ENCODE measurements at places on chromosomes 12 and 14.

DNA sequence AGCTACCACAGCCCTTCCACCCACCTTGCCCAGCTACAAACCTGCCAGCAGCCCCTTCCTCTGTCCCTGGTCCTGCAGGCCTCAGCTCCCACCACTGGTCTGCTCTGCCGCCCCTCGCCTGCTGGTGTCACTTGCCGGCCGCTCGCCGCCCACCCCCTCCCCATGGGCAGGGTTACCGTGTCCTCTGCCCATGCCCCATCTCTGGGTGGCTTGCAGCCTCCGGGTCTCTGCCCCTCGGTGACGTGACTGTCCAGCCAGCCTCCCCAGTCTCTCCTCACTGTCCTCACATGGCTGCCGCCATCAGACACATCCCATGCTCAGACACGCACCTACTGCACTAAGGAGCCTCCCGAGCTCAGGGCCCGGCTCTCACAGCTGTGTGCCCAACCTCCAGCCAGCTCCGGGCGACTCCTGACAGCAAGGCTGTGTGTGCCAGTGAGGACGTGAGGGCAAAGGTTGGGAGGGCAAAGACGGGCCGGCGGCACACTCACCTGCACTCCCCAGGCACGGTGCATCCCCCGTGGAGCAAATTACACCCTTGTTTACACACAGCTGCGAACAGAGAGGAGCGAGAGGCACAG, 13.4 kb downstream of the JAG2 start:
- no peak for DNase-seq

GRCh38 chr12:79360286-79360685, 330.5 kb downstream of the PAWR start:
- no peak for DNase-seq

DNA sequence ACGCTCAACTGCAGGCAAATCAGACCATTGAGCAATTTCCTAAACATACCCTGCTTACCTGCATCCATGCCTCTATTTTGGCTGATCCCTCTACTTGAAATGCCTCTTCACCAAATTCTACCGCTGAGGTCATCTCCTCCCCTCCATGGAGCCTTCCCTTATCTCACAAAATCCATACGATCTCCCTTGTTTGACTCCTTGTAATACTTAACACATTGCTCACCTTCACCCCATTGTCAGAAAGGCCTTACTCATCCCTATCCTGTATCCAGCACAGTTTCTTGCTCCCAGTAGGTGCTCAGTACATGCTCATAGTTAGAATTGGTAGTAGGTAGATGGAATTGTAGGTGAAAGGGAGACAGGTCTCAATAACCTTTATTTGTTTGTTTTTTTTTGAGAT, 5.4 kb downstream of the DDN start:
- DNase-seq = no peak

DNA sequence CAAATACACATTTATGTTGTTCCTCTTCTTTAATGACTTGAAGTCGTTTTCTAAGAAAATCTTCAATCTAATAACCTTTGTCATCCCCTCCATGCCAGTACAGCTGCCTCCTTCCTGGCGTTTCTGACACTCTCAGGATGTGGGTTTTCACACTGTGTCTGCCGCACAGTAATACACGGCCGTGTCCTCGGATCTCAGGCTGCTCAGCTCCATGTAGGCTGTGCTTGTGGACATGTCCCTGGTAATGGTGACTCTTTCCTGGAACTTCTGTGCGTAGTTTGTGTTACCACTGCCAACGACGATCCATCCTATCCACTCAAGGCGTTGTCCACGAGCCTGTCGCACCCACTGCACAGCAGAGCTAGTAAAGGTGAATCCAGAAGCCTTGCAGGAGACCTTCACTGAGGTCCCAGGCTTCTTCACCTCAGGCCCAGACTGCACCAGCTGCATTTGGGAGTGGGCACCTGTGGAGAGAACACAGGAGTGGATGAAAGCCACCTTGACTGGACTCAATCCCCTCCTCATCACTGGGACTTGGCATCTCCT, 1095.9 kb downstream of the TMEM121 start:
- no peak for DNase-seq

GRCh38 chr14:66998013-66998412, 191.2 kb upstream of the GARIN2 start:
- DNase-seq = no peak

DNA sequence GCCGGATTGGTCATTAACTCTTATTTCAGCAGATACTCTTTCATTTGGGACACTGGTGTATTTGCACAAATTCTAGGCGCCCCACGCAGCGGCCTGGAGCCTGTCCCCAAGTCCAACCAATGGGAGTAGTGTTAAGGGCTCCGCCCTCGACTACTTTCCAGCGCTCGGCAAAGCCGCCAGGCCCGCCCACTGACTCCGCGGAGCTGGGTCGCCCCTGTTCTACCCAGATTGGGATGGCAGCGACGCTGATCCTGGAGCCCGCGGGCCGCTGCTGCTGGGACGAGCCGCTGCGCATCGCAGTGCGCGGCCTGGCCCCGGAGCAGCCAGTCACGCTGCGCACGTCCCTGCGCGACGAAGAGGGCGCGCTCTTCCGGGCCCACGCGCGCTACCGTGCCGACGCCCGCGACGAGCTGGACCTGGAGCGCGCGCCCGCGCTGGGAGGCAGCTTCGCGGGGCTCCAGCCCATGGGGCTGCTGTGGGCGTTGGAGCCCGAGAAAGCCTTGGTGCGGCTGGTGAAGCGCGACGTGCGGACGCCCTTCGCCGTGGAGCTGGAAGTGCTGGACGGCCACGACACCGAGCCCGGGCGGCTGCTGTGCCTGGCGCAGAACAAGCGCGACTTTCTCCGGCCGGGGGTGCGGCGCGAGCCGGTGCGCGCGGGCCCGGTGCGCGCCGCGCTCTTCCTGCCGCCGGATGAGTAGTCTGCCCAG, at the start of gene ACOT6:
TSS of gene ACOT6 (plus strand) at position 179 of the 707 bp plus-strand sequence. CDS start at position 234, 55 bp downstream.
- no peak for DNase-seq

DNA sequence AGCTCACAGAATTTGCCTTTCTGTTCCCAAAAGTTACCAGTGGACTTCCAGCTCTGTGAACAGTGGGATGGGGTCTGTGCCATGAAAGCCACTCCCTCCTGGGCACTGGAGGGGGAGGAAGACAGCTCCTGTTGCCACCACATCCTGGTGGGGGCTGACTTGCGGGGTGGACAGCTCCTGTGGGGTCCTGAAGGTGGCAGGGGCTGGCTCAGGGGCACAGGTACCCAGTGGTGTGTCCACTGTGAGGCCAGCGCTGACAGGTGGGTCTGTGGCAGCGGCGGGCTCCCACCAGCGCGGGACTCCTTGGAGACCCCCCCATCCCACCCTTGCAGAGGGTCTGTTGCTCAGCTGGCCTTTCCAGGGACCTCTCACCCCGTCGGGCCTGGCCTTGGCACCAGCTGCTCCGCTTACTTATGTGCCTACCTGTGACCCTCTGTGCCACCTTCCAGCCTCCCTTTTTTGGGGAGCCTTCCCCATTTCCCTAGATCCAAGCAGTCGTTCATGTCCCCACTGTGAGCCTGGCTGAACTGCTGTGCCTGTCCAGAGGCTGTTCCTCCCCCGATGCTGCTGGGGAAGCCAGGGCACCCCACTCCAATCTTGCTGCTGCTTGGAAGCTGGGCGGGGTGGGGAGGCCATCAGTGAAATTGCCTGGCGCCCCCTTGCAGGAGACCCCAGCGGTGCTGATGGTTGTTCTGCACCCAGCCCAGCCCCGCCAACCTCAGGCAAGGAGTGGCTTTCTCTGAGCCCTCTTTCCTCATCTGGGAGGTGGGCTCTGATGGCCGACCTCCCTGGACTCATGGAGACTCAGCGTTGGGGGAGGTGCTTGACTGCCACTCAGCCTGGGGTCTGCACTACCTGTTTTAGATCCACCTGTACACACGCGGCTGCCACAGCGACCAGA, 2.2 kb downstream of the TEDC1 start:
- no peak for DNase-seq

DNA sequence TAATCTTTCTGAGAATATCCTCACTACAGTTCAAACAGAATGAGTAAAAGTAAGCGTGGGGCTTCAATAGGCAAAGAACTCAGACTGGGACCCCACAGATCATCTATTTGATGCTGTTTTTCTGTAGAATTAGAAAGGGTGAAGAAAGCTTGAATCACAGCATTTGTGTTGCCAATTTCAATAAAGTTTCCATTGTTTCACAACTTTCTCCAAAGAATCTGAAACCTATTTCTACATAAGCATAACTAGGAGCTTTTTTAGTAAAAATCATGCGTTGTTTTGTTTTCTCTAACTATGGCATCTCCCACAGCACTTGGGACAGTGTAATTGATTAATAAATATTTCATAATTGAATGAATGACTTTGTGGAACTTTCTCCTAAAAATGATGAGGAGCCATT, 16.7 kb upstream of the NEDD1 start:
- no peak for DNase-seq

GRCh38 chr12:74539765-74540526, 2.3 kb downstream of the ATXN7L3B start:
- no peak for DNase-seq

GRCh38 chr12:58504143-58504938, 416.0 kb downstream of the LRIG3 start:
- DNase-seq = no peak

- no peak for DNase-seq
These were observed 25.6 kb downstream of the ALDH2 start for GRCh38 chr12:111792155-111792855.

DNA sequence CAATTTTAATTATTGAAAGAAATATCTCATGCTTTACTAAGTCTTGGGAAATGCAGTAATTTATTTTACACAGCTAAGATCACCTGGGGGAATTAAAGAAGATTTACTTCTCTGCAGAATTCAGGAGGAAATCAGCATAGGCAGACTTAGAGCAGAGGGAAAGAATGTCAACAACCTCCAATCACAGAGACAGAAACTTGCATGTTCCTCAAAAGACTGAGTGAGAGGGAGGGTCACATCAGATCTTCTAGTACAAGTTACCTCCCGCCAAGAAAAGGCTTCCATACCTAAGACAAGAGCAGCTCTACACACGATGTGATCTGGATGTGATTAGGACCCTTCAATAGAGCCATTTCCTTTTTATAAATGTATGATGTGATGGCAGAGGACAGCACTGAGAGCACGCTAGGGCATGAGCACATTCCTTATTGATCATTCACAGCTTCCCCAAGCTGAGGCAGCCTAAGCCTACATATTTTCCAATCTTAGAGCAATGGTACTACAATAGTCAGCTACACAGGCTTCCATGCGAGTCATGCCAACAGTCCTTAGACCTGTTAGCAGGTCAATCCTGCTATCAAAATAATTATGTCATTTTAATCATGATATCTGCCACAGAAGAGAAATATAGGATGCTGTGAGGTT, 403.3 kb downstream of the ETNK1 start:
- no peak for DNase-seq

DNA sequence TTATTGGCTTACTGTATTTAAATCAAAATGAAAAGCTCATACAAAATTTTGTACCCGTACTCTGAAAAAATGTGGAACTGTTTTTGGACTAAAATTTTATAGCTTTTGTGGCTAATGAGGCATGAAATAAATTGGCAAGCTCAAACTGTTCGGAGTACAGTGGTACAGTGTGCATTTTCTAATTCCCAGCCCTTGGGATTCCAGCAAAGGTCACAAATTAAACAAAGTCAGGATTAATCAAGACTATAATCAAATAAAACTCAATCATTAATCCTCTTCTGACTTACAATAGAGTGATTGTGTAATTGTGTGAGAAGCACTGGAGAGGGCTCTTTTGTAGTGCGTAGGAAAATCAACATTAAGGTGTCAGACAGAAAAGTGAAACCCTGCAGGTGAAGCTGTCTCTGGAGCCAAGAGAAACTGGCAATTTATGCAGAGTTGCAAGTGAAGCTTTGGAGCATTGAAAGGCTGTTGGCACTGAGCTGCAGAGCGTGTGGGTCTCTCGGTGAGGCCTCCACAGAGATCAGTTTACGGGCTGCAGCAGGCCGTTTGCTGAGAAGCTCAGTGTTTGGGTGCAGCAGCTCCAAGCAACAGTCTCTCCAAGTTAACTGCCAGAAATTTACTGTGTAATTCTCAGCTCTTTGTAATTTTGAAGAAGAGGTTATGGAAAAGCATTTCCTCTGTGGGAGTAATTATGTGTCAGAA, 275.9 kb downstream of the FBXL14 start:
- no peak for DNase-seq

DNA sequence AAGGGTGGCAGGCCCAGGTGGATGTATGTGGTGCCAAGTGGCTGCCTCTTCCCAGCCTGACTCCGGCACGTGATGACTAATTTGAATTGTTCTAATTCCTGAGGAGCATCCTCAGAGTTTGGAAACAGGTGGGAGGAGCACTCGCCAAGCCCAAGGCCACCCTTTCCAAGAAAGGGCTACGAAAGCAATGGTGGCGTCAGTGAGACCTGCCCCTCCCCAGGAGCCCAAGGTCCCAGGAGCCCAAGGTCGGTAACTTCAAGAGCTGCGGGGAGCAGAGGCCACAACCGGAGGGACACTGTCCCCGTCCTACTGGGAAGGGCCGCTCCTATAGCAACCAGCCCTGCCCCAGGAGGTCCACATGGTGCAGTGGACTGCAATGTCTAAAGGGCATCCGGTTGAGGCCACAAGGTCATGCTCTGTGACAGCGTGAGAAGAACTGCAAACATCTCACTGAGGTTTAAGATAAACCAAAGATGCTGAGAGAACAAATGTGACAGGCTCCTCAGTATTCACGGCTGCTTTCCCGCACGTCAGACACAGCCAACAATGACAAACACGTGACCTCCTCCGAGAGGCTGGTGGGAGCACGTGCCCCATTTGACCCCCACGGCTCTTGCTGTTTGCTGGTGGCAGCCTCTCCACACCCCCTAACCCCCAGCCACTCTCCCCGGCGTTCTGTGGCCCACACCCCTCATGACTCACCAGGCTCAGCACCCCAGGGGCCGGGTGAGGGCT, 79.6 kb downstream of the ITPK1 start:
- no peak for DNase-seq

DNA sequence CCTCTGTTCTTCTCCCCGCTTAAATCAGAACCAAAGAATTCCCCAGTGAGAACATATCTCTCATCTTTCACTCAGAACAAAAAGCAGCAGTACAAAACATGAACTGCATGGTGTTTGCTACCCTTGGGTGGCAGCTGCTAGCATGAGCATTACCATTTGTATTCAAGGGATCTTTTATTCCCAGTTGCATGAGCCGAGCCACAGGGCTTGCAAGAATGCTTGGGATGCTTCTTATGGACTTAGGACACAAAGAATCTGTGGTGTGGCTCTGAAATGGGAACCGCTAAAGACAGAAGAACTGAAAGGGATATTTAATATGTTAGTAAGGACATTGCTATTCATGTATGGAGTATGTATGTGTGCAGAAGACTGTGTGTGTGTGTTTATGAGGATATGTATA, 190.6 kb downstream of the TMX1 start:
- no peak for DNase-seq

- no peak for DNase-seq
These were observed 827.6 kb downstream of the NRXN3 start for GRCh38 chr14:78997811-78998210.

- no peak for DNase-seq
These were observed 18.4 kb downstream of the HDAC7 start for GRCh38 chr12:47801170-47801903.

DNA sequence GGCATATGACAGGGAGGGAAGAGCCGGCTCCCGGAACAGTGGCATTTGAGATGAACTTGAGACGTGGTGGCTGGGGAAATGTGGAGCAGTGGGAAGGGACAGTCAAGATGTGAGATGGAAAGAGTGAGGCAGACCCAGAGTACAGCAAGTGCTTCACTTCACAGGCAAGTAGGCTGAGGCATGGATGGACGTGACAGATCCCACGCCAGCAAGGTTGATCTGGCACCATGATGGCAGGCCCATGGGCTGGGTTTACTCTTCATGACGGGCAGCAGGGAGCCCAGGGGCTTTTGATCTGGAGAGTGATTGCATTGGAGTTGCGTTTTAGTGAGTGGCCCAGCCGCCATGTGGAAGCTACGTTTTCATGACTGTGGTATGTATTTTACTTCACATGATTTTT, 17.9 kb upstream of the EML1 start:
- DNase-seq = no peak

All from stimulated activated CD8-positive, alpha-beta memory T cell treated with anti-CD3 and anti-CD28 coated beads, Interleukin-4, amount 100 ng/mL, for 4 hours (primary cell).